ENCODE measurements at places on chromosomes 5 and 9.

DNA sequence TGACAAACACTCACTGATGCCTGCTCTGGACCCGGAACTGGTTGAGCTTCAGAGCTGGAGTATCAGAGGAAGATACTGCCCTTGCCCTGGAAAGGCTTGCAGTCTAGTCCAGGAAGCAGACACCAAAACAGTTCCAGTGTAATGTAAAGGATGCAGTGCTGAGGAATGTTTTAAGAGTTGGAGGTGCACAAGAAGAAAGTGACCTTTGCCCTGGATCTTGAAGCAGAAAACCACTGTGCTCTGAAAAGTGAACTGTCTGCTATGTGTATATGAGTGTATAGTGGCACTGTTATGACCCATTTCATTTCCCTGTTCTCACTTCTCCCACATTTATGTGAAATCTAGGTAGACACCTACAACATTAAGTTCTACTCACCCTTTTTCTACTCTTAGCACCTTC is 2.1 kb downstream of the ZNF346 start:
- no peak for DNase-seq

- DNase-seq: no peak
Observed at GRCh38 chr9:16277471-16277960, 593.0 kb downstream of the BNC2 start.

GRCh38 chr9:27276193-27277030 is 20.5 kb downstream of the EQTN start:
- peak; percentile 8 for DNase-seq

GRCh38 chr5:94086194-94086593 is 344.8 kb upstream of the POU5F2 start:
- DNase-seq: no peak

- DNase-seq: no peak
Observed at GRCh38 chr5:172688349-172689217, 47.5 kb downstream of the NEURL1B start.
